ENCODE measurements at places on chromosomes 5 and 9. TPM values are rescaled to one million over a fixed set of nuclear protein-coding genes. Genes with fewer than 3 reads are reported as not detected.

- DNase-seq, result no peak
Measured at GRCh38 chr9:82206946-82207345, 218.4 kb downstream of the SPATA31D1 start.

DNA sequence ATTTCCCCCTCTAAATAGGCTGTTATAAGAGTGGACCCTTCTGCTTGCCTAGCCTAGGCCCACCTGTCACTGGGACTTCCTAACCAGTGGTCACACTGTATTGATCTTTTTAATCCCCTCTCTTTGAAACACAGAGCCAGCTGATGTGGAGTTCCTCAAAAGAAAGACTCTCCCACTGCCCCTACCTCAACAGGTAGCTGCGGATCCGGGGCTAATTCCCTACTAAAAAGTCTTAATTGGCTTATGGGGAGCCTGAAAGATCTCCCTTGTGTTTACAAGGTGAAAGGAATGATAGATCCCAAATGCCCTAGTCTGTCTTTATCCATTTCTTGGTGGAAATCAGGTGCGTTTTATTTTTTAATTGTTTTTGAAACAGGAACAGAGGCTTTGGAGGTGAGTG is 2.0 kb downstream of the NEUROG1 start:
- peak; percentile 57 for DNase-seq

DNA sequence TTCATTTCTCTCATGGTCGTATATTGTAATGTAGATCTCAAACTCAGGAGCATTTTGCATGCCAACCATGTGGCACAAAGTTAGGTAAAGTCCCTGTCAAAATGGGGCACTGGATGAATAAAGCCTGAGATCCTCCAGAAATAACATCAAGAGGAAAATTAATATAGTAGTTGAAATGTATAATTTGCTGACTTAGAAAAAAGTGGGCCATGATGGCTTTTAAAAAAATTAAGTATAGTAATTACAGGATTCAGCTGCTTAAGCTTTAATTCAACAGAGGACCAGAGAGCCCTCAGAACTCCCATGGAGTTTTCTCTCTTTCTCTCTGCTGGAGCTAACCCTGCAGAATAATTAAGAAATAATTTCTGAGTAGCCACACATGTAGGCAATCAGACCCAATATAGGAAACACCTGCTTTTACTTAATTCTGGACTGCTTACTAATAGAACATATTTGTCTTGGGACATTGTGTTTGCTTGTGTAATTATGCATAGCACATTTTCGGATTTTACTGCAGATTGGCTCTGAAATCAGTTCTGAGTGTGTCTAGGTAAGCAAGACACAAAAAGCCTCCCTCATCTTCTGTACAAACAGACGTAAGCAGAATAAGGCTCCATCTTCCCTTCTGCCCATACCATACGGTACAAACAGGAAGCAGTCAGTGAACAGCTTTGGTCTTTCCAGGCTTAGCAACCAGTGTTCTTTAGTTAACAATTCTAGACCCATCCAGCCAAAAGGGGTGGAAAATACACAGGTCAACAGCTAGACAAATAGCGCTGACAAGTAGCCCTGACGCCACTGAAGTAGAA is 26.5 kb upstream of the PCSK1 start:
- no peak for DNase-seq

DNA sequence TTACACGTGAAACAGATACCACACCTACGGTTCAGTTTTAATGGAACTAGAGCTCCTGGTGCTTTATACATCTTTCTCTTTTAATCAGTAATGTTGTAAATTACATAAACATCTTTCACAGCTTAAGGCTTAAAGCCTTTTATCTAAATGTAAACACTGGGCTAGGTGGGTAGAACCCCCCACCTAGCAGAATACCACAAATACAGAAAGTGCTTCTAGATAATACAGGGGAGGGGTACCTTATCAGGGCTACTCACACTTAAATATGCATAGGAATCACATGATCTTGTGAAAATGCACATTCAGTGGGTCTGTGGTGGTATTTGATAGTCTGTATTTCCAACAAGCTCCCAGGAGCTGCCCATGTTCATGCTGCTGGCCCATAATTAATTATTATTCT is 256.4 kb upstream of the TARS1 start:
- no peak for DNase-seq

- DNase-seq, result no peak
Measured at GRCh38 chr5:1201327-1202025, at the start of gene SLC6A19. Gene SLC6A19, plus strand, starts transcription at chr5:1201595. Its CDS starts 56 bp downstream, at chr5:1201651.

- no peak for DNase-seq
Measured at GRCh38 chr5:179321206-179321987, 23.9 kb downstream of the ADAMTS2 start.

DNA sequence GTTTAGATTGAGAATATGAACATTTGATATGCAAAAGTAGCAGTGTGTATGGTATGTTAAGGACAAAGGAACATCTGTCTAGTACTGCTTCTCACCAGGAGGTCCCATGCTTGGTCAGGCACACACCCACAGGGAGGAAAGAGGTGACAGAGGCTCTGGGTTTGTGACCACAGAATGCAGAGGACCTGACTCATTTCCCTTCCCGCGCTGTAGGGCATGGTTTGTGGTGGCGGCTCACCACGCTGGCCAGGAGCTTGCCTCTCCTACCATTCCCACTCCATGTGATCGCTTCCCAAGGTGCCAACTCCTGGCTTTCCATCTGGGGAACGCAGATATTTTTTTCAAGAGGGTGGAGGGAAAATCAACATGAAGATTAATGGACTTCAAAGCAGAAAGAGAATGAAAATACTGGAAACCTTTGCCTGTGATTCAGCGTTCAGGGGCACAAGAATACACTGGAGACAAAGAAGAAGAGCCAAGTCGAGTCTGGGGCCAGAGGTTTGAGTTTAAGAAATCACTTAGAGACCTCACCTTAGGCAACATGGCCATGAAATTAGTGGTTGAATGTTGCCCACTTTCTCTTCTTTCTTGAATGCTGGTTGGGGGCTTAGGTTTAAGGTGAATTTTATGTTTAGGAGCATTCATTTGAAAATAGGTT is 477.8 kb downstream of the CCDC171 start:
- DNase-seq, result no peak

DNA sequence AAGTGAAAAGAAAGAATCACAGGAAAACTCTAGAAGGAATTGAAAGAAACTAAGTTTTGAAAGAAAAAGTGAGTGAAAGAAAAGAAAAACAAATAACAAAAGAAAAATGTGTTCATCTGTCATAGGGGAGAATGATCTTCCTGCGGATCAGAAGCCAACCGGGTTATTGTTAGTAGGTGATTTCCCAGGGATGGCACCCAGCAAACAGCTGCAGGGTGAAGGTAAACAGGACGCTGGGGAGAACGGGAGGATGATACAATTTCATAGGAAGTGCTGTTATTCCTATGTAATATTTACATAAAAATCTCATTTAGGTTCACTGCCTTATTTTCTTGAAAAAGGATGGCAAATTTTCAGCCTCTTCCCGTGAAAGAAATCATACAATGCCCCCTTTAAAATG is 72.4 kb upstream of the LHFPL2 start:
- DNase-seq, result no peak

DNA sequence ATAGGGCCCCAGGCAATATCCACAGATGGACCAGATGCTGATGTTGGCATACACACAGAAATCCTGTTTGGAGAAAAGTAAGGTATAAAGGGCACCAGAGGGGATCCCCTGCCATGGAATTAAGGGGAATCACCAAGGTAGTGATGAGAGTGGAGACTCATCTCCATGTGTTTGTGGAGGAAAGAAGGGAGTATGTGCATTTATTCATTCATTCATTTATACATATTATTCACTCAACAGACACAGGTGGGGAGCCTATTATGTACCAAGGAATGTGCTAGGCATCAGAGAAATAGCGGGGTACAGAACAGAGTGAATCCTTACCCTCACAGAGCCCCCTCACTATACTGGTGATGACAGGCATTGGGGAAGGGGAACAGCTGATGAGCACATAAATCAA is 116.8 kb upstream of the IL12B start:
- no peak for DNase-seq

DNA sequence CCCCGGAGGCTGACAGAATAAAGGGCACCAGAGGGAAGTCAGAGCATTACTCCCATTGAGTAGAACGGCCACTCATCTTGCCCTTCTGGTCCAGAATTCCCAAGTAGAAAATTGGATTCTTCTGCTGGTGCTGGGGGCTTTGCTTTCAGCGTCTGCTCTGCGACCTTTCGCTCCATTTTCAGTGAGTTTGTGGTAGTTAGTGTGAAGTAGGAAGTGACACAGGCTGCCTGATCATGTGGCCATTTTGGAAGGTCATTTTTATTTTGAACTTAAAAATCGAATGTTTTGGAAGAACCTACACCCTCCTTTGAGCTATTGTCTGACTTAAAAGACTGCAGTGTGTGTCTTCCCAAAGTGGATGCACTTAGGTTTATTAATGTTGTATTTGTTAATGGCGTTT is 56.7 kb upstream of the FAM120AOS start:
- no peak for DNase-seq

GRCh38 chr5:35129921-35130485 is 82.3 kb upstream of the AGXT2 start:
- no peak for DNase-seq

DNA sequence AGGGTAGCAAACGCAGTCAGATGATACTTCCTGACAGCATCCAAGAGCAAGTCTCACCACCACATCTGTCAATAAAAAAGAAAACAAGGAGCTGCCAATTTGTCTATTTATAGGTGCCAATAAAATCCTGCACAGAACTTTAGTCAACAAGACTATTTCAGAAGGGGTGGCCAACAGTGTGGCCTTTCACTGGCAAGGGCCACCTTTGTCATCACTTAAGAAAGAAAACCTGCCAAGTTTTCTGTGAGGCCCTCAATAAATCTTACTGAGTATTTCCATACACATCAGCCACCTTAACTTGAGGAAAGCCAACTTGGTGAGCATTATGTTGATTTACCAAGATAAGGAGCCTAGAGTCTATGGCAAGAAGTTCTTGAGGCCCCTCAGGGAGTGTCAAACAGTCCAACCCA is 312.3 kb downstream of the ENC1 start:
- no peak for DNase-seq

DNA sequence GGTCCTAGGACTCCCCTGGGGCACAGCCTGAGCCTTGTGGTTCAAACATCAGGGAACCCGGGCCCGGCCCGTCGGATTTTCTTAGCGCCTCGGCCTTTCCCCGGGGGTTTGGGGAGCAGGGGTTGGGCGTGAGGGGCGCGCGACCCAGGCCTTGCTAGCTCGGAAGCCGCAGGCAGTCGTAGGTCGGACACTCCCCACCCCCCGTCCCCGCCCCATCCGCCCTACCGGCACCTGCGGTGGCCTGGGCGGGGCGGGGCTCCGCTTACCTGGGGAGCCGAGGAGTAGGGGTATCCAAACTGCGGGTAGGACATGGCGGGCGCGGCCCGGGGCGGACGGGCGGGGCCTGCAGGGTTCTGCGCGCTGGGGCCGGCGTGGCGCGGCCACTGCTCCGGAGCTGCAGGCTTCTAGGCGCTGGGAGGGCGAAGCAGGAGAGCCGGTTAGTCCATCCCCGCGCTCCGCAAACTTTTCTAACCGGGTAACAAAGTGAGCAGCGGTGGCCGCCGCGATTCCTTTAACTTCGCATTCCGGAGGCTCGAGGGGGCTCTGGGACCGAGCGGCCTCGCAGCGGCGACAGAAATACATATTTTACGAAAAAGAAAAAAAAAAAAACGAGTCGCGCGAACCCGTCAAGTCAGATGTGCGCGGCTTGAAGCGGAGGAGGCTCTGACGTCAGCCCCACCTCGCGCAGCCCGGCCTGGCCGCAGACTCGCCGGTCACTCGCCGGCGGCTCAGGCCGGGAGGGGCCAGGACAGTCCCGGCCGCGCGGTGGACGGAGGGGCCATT is at the start of gene IRX4:
TSS of gene IRX4 (minus strand) at position 589 of the 783 bp plus-strand sequence. CDS start at position 311, 278 bp downstream.
- peak; percentile 62 for DNase-seq

GRCh38 chr9:89522261-89522958 is 24.5 kb upstream of the SEMA4D start:
- DNase-seq, result no peak

- DNase-seq, result no peak
Measured at GRCh38 chr5:78353520-78353919, 6.9 kb upstream of the SCAMP1 start.

- peak; percentile 78 for DNase-seq
Measured at GRCh38 chr5:173581408-173582215, 34.8 kb downstream of the BOD1 start.

GRCh38 chr5:89395111-89395510 is 512.1 kb upstream of the MEF2C start:
- no peak for DNase-seq

GRCh38 chr9:109143881-109144562 is 23.0 kb downstream of the FRRS1L start:
- DNase-seq, result peak; percentile 18

DNA sequence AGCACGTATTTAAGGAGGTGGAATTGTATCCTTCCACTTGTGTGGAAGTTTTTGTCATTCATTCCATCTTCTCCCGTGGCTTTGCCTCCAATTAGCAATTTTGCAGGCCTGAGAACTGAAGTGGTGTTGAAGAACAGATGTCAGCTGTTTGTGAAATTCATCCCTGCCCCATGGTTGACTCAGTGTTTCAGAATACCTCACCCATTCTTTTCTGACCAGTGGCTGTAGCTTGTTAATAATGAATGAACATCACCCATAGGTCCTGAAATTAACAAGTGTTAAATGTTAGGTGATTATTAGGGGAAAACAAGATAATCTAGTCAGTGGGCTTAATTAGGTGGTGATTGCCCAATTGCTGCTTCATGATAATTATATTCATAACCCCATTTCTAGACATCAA is 11.7 kb downstream of the ZNF462 start:
- DNase-seq, result no peak

DNA sequence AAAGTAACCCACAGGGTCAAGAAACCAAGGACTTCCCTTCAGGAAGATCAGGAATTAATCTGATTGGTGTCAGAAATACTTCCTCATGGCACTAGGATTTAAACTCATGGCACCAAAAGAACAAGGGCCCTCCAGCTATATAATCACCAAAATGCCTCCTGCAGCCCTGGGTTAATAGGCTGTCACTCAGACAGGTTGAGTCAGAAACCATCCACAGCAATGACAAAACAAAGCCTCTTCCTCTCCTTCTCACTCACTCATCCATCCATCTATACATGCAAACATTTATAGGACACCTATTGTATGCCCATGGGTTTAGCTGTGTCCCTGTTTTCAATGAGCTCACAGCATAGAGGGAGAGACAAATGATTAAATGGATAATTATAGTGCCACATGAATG is 62.5 kb upstream of the SPOCK1 start:
- DNase-seq, result no peak

The ANKRD55 gene
- not detected for total RNA-seq

The ZBTB6 gene
- 18.0 TPM for total RNA-seq

The KIF2A gene
- total RNA-seq, result 78.8 TPM

The MPDZ gene
- total RNA-seq, result 64.1 TPM

The ANKRD34B gene
- 0.77 TPM for total RNA-seq

The REEP2 gene
- 17.4 TPM for total RNA-seq

The GRK6 gene
- 50.6 TPM for total RNA-seq

The ZNF883 gene
- total RNA-seq, result 11.5 TPM

The IFNE gene
- 0.12 TPM for total RNA-seq

The MEGF10 gene
- 1.3 TPM for total RNA-seq
